ENCODE measurements at places on chromosomes 5 and 9. TPM values are rescaled to one million over a fixed set of nuclear protein-coding genes. Genes with fewer than 3 reads are reported as not detected.

The GABRA6 gene
- total RNA-seq, result not detected

DNA sequence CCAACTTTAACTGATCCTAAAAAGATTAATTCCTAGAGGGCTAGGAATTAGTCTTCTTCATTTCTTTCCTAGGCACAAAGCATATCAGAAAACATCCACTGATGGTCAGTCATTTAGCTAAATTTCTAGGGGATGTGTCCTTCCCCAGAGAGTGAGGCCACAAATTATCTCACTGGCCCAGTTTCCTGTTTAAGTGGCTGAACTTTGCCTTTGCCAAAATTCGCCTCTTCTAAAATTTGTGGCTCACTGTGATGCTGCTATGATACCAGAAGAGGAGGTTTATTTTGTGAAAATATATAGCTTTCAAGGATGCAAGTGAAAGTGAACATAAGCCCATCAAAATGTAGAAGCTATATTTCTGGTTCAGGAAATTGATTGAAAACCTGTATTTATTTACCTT is 98.1 kb upstream of the FER start:
- no peak for DNase-seq

The HAVCR2 gene
- total RNA-seq, result 1.8 TPM

- DNase-seq, result no peak
Observed at GRCh38 chr5:43336159-43336558, 22.9 kb upstream of the HMGCS1 start.

DNA sequence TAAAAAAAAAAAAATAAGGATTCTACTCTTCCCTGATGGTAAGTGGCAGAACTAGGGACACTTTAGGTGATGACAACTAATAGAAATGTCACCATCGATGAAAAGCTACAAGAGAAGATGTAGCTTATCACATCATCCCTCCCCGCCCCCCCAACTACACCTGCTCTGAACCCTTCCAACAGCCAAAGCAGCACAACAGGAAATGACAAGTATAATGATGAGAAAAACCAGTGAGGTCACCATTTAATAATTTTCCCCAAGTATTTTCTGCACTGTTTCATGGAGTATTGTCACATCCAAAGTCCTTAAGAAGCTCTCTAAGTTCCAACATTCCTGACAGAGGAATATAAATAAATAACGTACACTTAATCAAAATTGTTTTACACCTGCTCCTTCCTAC is 221.4 kb downstream of the EFNA5 start:
- no peak for DNase-seq

The IRF1 gene
- 10.1 TPM for total RNA-seq

DNA sequence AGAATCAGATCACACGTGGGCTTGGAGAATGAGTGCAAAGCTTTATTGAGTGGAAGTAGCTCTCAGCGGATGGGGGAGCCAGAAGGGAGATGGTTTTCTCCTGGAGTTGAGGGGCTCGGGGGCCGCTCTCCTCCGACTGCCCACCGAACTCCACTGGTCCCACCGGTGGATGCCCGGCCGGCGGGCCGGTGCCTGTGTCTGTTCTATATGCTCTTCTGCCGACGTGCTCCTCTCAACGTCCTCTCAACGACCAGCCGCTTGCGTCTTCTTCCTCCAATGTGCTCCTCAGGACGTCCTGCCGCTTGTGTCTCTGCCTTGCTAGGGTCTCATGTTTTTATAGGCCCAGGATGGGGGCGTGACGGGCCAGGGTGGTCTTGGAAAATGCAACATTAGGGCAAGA is 161.9 kb downstream of the MUSK start:
- no peak for DNase-seq

DNA sequence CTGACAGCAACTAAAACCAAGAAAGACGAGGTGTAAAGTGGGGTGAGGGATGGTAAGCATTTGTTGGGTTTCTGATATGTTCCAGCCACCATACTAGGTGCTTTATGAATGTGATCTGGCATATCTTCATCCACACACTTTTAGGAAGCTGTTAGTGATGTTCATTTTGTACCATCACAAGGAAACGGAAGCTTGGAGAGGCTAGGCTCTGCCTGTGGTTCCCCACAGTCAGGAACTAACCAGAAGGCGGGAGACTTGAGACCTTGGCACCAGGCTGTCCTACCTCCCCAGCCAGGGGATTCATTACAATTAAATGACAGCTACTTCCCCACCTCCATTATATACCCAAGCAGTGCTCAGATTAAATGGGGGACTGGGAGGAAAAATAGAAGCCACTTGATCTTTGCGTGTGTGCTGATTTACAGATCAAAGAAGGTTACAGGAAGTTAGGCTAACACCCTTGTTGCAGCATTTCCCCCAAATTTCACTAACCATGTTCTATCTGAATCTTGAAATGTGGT is 43.0 kb downstream of the SFXN1 start:
- DNase-seq, result no peak

GRCh38 chr5:69184621-69185020 is 4.8 kb upstream of the CENPH start:
- DNase-seq, result no peak

The OSTF1 gene
- total RNA-seq, result 17.7 TPM

The GOLM1 gene
- total RNA-seq, result 4.9 TPM

GRCh38 chr5:55714339-55714738 is 2.2 kb upstream of the SLC38A9 start:
- DNase-seq, result no peak

DNA sequence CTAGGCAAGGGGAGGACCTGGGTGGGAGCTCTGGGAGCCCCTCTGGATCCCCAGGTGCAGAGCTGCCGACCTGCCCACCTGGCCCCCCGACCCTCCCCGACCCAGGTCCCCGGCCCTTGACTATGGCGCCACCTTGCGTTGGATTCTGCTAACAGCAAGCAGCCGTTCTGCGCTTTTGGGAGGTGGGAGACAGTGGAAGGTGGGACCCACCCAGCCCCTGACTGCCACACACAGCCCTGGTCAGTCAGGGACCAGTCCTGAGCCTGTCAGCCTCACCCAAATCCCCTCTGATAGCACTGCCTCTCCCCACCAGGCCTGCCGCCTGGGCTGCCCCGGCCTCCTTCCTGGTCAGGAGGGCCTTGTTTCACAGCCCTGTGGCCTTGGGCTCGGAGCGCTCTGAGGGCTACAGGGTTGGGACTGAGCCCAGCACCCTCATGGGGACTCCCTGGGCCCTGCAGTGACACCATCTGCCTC is 77.9 kb downstream of the HMCN2 start:
- no peak for DNase-seq

GRCh38 chr9:137449081-137449844 is 8.1 kb upstream of the ENTPD8 start:
- DNase-seq, result no peak

The RABEPK gene
- total RNA-seq, result 7.5 TPM

- DNase-seq, result no peak
Observed at GRCh38 chr5:135974021-135974600, 19.3 kb upstream of the LECT2 start.

DNA sequence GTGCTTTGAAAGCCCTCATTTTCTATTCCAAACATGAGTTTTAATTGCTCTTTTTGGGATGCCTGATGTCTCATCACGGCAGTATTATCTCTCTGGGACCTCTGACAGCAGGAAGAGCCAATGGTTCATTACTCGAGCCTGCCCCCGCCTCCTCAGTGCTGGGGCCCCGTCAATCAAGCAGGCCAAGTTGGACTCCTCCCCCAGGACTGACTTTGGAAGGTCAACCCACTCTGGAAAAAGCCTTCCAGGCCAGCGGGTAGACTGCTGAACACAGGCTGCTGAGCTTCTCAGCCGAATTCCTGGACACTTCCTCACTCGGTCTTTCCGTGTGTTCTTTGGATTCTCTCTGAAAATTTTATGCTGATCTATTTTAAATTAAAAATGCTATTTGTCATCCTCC is 9.5 kb upstream of the BARHL1 start:
- DNase-seq, result no peak

DNA sequence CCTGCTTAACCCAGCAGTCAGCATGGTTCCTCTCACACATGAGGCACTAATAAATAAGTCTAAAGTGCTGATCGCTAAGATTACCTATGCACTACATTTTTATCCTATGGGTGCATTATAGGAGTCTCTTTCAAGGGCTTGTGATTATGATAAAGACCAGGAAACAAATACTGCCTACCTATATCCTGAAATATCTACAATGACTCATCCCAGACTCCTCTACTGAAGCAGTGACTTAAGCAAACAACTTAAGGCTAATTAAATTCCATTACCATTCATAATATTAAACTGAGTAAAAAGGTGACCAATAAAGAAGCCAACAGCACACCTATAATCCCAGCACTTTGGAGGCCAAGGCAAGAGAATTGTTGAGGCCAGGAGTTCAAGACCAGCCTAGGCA is 338.4 kb downstream of the DNAH5 start:
- DNase-seq, result no peak

- no peak for DNase-seq
Observed at GRCh38 chr5:121088341-121088740, 624.2 kb downstream of the PRR16 start.

GRCh38 chr9:125003332-125003731 is 62.4 kb upstream of the GOLGA1 start:
- no peak for DNase-seq

DNA sequence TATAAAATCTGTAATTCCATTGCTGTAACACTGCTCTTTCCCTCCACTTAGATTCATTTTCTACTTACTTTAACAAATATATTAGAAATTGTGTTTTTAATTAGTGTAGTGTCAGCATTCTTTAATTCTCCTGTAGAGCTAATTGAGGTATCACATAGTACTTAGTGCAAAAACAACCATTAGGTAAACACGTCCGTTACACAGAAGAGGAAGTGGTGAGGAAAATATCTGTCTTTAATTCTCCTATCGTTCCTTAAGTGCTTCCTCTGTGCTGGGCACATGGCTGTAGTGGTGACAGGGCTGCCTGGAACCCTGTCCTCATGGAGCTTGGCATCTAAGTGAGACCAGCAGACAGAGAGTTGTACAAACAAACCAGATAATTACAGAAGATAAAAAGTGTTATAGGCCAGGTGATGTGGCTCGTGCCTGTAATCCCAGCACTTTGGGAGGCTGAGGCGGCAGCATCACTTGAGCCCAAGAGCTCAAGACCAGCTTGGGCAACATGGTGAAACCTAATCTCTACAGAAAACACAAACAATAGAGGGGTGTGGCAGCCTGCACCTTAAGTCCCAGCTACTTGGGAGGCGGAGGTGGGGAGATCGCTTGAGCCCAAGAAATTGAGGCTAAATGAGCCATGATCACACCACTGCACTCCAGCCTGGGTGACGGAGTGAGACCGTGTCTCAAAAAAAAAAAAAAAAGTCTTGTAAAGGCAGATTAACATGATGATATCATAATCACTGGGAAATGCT is 36.4 kb downstream of the PARP8 start:
- DNase-seq, result no peak

The RFESD gene
- 1.9 TPM for total RNA-seq

- no peak for DNase-seq
Observed at GRCh38 chr5:144549580-144549979, 378.9 kb downstream of the KCTD16 start.

The PPP2CA gene
- 137 TPM for total RNA-seq

The LRRTM2 gene
- total RNA-seq, result not detected

DNA sequence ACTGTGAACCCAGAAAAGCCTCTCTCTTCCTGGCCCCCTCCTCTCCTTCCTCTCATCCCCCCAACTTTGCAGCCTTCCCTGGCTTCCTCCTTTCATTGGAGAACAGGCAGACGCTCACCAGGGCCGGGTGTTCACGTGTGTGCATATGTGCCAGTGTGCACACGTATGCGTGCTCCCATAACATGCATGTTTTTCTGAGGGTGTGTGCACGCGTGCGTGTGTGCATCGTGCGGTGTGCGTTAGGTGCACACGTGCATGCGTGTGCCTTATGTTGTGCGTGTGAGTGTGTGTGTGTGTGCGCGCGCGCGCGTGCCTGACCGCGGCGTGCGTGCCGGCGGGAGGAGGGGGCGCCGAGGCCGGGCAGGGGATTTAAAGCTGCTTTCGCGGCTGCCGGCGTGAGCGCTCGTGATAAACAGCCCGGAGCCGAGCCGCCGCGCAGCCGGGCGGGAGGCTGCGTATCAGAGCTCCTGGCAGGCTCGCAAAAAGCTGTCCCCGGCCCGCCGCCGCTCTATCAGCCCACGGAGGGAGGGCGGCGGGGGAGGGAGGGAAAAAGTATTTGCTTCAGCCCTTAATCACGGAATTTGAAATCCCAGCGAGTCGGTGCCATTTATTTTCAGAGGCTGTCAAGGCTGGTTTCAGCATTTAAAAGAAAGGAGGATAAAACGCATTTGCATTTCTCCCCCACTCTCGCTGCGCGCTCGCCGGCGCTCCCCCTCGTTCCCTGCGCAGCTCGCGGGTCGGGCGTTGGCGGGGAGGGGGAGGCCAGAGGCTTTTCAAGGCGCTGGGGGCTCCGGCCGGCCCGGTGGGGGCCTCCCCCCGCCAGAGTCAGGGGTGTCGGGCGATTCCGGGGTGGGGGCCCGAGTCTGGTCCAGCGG is 183.9 kb downstream of the C9orf50 start:
- peak; percentile 74 for DNase-seq

The VLDLR gene
- total RNA-seq, result 45.3 TPM

- DNase-seq, result no peak
Observed at GRCh38 chr5:148639081-148639480, 15.2 kb downstream of the HTR4 start.
